Left ventricle myocardium superior (tissue), 1 donor: ENCODE measurements at places on chromosomes 7 and 10. TPM values are rescaled to one million over a fixed set of nuclear protein-coding genes. Genes with fewer than 3 reads are reported as not detected.

FAM25G gene
- not detected for total RNA-seq

PMPCB gene
- total RNA-seq: 79.3 TPM

WIPF3 gene
- 6.2 TPM for total RNA-seq

GIMAP6 gene
- total RNA-seq: 31.5 TPM

PIK3AP1 gene
- total RNA-seq: 7.5 TPM

KLF14 gene
- 0.07 TPM for total RNA-seq

RAMP3 gene
- total RNA-seq: 36.0 TPM

LARP4B gene
- total RNA-seq: 72.9 TPM

MYOZ1 gene
- 0.32 TPM for total RNA-seq

GRCh38 chr7:47454974-47455871 is 126.7 kb downstream of the TNS3 start:
- DNase-seq: no peak

- DNase-seq: peak; percentile 50
These were observed 765 bp downstream of the SLC25A40 start for GRCh38 chr7:87875151-87876039.

DNA sequence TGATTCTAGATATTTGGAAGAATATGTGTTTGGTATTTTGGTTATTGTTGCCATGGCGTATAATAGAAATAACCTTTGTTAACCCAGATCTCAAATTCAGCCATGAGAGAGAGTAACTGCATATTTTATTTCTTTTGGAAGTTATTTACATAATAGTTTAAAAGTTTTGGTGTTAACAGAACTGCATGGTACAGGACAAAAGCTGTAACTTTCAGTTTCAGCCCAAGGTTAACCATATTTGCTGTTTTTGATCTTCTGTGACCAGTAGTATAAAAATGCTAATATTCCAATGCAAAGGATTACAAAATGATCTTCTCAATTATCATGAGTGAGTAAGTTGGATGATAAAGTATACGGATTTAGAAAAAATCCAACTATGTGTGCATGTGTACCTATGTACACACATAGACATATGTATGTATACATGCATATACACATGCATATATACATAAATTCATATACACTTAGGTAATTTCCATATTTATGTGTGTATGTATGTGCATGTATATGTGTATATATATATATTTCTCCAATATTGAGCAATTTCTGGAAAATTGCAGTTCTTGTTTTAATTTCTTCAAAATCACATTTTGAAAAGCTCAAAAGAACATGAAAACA is 38.0 kb upstream of the PIP4K2A start:
- DNase-seq: no peak

- DNase-seq: no peak
These were observed 5.8 kb upstream of the AOC1 start for GRCh38 chr7:150846291-150847115.

DNA sequence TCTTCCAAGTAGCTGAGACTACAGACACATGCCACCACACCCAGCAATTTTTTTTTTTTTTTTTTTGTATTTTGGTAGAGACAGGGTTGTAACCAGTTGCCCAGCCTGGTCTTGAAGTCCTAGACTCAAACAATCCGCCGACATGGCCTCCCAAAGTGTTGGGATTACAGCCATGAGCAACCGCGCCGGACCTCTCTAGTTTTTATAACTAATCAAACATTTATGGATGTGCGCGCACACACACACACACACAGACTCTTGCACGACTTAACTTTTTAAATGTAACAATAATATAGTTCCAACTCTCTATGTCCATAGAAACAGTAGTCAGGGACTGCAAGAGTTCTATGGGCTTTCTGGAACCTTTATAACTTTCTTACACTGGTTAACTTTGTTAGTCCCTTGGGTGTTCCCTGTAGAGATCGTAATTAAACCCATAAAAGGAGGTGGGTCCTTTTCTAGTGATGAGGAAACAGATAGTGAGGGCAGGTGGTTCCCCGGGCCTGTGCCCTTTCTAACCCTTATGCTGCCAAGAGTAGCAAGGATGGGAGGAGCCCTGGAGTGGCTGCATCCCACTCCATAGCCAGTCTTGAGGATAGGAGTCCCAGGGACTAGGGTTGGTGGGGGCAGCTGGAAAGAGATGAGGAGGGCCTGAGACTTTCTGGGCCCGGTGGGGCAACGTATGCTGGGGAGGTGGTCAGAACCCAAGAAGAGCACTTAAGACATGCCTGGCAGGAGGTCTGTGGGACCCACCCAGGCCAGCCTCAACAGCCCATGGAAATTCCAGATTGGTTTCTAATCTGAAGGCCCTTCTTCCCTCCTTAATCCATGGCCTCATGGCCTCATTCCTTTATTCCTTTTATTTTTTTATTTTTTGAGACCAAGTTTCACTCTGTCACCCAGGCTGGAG is 8.6 kb downstream of the MARVELD1 start:
- DNase-seq: no peak

- DNase-seq: no peak
These were observed 878 bp downstream of the GLRX3 start for GRCh38 chr10:130137090-130137448.

DNA sequence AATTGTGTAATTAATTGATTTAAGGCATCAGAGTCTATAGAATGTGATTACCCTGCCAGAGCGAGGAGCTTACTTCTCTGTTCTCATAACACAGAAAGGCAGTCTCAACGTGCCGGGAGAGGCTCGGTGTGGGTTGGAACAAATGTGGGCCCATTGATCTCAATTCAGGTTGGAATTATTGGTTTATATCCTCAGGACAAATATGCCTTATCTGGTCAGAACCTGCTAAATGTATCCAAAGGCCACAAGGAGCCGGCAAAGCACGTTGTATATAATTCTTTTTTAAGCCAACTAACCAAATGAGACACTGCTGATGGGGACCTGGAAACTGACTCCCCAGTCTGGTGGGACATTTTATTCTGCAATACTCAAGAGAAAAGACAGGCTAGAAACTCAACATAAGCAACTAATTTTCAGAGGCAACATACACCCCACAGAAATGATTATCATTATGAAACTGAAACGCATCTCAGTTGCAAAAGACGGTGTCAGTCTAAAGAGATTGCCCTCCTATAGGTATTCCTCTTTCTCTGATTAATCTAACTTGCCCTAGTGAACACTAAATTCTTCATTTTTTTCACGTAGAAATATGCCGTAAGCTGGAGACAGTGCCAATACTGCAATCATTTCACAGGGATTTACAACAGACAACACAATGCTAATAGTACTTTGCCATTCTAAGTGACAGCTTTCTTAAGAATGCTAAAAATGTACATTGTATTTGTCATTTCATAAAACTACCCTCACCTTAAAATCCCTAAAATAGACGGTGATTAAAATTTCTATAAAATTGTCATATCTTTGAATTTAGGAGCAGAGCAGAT is 9.4 kb downstream of the EBF3 start:
- DNase-seq: no peak

GRCh38 chr10:130764651-130765050 is 546.9 kb downstream of the TCERG1L start:
- DNase-seq: no peak

GRCh38 chr10:17576768-17577167 is 40.4 kb downstream of the HACD1 start:
- DNase-seq: no peak

DNA sequence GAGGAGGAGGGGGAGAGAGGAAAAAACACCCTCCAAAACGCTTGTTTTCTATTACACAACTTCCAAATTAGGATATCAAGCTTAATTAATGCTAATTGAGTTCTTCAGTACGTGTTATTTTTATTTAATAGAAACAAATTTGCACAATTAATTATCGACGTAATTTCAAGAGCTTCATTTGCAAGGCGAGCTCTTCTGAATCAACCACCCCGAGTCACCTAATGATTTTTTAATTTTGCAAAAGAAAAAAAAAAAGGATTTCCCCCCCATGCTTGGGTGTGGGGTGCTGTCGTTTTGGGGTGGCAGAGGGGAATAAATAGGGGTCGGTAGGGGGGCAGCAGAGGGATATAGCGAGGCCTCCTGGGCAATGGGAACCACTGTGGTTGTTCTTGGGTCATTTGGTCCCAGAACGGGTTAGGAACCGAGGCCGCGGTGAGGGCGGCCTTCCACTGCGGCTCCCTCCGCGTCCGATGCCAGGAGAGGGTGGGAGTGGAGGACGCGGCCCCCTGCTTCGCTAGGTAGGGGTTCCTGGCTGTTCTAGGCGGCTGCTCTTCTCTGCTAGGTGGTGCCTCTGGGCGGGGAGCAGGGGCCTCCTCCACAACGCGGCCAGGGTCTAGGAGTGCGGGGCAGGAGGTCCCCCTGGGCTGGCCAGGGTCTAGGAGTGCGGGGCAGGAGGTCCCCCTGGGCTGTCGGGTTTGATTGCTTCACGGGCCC is 7.3 kb downstream of the UNCX start:
- DNase-seq: no peak

GRCh38 chr10:101563497-101564040 is 24.5 kb downstream of the POLL start:
- DNase-seq: no peak

GRCh38 chr10:71043858-71044257 is 155.5 kb upstream of the PCBD1 start:
- DNase-seq: no peak

DNA sequence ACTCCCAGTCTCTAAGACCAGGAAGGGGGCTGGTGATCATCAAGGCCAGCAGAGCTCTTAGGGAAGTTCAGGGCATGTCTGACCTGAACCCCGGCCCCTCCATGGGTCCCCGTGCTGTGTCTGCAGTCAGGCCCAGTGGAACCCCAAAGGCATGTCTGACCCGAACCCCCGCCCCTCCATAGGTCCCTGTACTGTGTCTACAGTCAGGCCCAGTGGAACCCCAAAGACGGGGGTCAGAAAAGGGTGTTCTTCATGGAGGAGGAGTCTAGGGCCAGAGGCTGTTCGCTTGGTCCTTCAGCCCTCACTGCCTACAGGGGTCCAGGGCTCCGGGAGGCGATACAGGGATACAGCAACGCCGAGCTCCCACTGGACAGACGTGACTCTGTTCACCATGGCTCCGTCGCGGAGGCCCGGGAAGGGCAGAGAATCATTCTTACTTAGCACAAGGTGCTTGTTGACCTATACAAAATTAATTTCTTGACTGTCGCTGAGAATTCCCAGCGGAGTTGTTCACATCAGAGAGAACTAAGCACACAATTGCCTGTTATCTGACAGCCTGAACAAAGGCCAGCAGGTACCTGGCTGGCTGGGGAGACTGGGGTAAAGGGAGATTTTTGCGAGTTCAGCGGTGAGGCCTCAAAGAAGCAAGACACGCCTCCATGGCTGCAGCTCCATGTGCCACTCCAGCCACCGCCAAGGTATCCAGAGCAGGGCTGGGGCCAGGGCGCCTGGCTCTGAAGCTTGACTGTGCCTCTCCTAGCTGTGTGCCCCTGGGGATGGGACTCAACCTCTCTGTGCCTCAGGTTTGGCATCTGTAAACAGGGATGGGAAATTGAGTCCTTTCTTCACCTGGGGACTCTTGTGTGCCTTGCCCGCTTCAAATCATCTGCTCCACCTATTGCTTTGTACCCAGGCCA is 26.8 kb downstream of the EN2 start:
- DNase-seq: no peak

- no peak for DNase-seq
These were observed 115.4 kb downstream of the ARID5B start for GRCh38 chr10:62016623-62017490.

DNA sequence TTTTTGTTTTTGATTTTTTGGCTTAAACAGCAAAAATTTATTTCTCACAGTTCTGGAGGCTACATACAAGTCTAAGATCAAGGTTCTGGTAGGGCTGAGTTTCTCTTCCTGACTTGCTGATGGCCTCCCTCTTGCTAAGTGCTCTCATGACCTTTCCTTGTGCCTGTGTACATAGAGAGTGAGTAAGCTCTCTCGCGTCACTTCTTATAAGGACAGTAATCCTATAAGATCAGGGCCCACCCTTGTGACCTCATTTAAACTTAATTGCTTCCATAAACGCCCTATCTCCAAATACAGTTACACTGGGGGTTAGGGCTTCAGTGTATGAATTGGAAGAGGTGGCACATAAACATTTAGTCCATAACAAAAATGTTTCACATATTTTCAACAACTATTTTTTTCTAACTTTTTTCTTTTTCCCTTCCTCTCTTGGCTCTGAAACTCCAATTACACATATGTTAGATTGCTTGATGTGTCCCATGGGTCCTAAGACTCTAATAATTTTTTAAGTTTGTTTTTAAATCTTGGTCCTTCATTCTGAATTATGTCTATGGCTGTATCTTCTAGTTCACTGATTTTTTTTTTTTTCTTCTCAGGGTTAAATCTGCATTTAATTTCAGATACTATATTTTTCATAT is 149.8 kb downstream of the HBP1 start:
- DNase-seq: no peak

- DNase-seq: peak; percentile 21
These were observed 54.4 kb downstream of the DNAJB6 start for GRCh38 chr7:157391036-157391710.

DNA sequence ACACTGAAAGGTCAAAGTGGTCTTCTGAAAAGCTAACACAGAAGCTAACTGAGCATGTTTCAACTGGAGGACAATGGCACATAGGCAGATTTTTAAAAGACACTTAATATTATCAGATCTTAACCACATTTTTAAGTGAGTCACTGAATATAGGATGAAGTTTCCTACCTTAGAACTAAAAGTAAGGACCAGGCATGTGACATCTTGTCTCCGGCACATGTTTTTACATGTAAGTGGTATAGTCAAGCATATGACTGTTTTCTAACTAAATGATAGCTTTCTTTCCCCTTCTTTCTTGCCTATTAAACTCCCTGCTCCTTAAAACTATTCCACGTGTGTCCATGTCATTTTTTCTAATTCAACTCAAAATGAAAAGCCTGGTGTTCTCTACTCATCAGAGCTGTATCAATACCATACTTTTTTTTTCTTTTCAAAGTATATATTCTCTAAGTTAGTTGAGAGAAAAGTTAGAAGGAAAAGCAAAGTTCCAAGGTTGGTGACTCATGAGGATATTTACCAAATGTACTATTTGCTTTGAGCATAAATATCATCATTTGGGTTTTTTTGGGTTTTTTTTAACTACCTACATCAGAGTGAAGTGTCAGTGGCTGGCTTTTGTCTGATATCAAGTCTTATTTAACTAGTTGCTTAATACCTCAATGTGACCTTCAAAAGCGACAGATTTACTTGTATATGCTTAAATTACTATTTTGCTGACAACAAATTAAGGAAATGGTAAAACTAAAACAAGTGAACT is 127.5 kb downstream of the CRPPA start:
- no peak for DNase-seq

DNA sequence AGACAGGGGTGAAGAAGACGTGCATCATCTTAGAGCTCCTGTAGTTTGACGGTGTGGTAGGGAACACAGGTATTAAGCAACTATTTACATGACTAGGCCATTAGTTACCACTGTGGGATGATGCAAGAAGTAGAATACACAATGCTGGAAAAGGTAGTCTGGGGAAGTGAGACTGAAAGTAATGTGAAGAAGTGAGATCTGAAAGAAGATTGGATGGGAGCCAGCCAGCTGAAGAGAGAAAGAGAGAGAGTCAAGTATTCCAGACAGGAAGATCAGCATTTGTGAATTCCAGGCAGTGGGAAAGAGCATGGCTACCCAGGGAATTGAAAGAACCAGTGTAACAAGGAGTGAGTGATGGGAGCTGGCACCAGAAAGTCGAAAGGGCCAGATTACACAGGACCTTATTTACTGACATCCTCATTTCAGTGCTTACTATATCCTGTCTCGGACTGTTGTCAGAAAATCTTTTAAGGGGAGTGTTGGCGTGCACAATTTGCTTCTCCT is 4.0 kb upstream of the CFAP58 start:
- no peak for DNase-seq
